ENCODE measurements at places on chromosomes 5 and 9.

- DNase-seq: no peak
These were observed 25.2 kb downstream of the BICD2 start for GRCh38 chr9:92739346-92739970.

DNA sequence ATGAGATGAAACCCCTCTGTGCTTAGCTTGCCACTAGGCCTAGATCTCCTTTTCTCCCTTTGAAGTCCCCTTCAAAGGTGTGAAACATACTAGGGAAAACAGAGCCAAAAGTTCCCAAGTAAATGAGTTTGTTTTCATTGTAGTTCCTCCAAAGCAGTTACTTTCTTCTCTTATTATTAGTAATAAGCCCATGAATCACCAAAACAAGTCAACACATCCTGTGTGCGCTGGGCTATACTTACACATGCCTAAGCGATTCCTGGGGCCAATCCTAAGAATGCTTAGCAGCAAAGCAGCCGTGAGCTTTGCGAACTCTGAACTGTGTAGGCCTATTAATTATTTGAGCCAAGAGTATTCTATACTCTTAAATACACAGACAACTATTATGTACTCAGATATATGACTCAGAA is 7.6 kb downstream of the ENC1 start:
- DNase-seq: no peak

- DNase-seq: no peak
These were observed 129.7 kb downstream of the CDC42SE2 start for GRCh38 chr5:131393498-131393968.

DNA sequence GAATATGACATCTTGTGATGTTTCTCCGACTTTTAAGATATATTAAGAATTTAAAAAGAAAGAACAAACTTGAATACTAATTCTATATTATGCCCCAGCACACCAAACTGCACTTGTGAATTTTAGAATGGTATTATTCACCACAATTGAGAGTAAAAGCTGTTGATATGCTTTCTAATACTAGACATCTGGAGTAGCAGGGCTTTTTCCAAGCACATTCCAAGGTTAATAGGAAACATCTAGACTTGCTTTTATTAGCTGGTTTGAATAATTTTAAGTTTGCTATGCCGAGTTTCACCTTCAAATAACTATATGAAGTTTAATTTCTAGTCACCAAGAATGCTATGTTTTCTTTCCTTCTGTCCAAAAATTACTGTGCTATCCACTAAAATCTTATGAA is 13.5 kb downstream of the NREP start:
- DNase-seq: no peak

- no peak for DNase-seq
These were observed 24.6 kb upstream of the BNIP1 start for GRCh38 chr5:173119719-173120118.

DNA sequence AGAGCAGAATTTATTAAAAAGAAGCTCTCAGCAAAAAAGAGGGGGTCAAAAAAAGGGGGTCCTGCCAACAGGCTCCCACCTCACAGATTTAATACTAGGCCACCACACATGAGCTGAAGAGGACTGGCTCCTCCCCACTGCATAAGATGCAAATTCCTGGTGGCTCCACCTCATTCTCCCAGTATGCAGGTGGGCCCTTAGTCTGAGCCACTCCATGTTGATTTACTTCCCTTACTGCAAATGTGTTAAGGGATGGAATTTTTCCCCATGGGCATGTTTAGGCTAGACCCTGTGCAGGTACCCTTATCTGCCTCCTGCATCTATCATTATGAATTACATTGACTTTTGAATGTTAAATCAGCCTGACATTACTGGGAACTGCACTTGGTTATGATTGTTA is 82.9 kb downstream of the ISOC1 start:
- DNase-seq: no peak

- no peak for DNase-seq
These were observed 11.9 kb upstream of the NXNL2 start for GRCh38 chr9:88523056-88523455.

DNA sequence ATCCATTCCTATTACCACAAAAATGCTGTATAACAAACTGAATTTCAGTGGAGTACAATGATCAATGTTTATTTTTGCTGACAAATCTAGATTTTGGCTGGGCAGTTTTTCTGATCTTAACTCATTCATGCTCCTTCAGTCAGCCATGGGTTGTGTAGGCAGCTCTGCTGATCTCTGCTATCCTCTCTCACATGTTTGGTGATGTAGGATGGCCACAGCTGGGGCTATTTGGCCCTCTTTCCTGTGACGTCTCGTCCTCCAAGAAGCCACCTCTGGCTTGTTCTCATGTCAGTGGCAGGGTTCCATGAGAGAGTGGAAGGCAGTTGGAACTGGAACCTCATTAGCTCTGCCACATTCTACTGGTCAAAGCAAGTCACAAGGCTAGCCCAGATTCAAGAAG is 8.9 kb downstream of the NLN start:
- DNase-seq: no peak

DNA sequence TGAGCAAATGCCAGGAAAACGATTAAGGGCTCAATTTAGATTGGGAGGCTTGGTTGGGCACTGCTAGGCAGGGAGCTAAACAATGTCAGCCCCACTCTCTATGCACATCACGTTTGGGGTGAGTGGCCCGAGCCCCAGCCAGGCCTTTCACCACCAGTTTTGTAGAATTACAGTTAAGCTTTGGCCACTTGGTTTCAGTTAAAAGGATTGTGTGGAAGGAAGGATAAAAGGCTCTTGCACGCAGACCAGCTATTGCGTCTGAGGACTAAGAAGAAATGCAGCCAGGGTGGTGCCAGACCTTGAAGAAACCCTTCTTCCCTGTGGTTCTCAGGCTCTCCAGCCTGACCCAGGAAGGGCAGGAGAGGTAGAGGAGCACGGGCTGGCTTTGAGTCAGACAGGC is 125.3 kb upstream of the SLC44A1 start:
- no peak for DNase-seq

DNA sequence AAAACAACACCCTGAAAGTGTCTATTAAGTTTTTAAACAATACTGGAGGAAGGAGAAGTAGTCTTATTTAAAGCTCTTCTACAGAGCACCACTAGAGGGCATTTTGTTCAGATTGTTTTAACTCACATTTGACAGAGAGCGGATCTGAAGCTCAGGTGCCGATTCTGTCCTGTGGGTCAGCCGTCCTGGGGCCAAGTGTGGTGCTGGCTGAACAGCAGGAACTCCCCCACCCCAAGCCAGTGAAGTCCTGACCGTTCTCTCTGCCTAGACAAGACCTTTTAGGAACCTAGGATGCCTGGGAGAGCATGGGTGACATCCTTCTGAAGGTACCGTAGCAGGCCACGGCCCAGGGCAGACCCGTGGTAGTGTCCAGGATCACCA is 3.9 kb downstream of the EXOC3 start:
- peak; percentile 35 for DNase-seq

- DNase-seq: no peak
These were observed 307.9 kb downstream of the CSNK1G3 start for GRCh38 chr5:123819833-123820232.

DNA sequence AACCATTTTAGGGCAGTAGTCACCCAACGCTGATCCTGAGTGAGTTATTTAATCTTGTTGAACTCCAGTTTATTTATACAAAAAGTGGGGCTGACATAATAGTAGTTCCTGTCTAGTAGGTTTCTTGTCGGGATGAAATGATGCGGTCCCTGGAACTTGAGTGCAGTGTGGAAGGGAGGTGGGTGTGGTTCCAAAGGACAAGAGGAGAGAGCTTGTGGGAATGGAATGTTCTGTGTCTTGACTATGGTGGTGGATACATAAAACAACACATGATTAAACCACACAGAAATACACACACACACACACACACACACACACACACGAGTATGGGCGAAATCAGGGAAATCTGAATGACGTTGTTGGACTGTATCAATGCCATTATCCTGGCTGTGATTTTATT is 66.1 kb upstream of the BARHL1 start:
- no peak for DNase-seq

GRCh38 chr5:39223565-39224156 is 4.3 kb upstream of the FYB1 start:
- DNase-seq: no peak

DNA sequence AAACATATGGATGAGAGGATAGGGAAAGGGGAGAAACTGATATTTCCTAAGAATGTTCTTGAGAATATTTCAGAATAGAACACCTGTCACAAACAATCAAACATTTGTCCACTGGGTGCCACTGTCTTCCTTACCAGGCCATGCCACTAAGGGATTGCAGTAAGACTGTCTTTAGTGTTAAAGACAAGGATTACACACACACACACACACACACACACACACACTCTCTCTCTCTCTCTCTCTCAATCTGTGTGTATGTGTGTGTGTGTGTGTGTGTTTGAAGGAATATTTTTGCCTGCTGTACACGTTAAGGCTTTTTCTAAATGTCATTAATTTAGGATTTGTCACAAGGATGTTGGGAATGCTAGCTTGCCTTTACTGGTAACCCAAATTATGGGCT is 54.4 kb downstream of the CCDC192 start:
- no peak for DNase-seq

- DNase-seq: no peak
These were observed 165.3 kb upstream of the NREP start for GRCh38 chr5:111922344-111922743.

- peak; percentile 24 for DNase-seq
These were observed 29.6 kb downstream of the LHX2 start for GRCh38 chr9:124040935-124041816.

DNA sequence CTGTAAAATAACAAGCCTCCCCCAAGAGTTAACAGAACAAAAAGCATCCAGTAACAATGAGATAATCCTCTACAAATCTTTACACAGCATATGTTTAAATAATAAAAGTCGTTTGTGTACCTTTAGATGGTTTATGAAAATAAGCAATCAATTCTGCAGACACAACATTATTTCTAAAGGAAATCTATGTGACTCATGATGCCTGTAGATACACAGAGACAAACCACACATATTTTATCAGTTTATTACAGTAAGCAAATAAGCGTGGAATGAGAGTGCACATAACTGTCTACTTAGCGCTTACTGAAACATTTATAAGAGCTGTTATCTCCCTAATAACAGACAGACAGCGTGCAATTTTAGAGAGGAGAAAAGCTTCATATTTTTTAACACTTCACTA is 243.6 kb downstream of the AP3B1 start:
- no peak for DNase-seq

- no peak for DNase-seq
These were observed 20.8 kb upstream of the MATR3 start for GRCh38 chr5:139272471-139273321.

- no peak for DNase-seq
These were observed 187.4 kb downstream of the MAN2A1 start for GRCh38 chr5:109876941-109877669.

- no peak for DNase-seq
These were observed 14.8 kb downstream of the REEP5 start for GRCh38 chr5:112907166-112907631.

DNA sequence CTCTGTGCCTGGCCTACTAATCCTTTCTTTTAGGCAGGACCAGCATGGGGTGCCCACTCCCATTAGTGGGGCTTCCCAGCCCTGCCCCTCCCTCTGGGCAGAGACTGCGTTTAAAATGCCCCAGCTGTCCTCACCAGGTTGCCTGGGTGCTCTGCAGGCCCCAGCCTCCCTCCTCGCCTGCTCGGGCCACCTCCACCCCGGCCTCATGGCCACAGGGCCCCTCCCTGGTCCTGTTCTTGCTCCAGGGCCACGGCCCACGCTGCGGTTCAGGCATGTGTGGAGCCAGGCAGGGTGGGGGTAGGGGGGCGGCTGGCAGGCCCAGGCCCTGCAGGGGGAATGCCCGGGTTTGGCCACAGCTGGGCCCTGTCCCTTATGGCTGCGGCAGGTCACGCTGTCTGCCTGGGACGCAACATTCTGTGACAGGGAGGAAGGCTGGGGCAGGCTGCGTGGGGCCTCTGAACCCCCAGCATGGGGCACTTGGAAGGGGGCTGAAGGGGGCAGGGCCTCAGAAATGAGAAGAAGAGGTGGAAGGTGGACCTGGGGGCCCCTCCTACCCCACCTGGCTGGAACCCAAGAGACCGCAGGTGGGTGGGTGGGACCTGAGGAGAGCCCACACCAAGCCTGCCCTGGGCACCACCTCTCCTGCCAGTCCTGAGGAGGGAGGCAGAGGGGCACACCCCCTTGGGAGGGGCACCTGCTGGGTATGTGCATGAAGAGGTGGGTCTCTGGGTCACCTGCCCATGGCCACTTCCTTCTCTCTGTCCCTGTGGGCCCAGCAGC is at the start of gene LCN12:
Gene LCN12 (plus strand): TSS at position 733 of the 780 bp plus-strand sequence. CDS start 55 bp downstream, outside the sequence.
- no peak for DNase-seq

GRCh38 chr5:31866166-31866565 is 227.2 kb downstream of the PDZD2 start:
- DNase-seq: no peak

DNA sequence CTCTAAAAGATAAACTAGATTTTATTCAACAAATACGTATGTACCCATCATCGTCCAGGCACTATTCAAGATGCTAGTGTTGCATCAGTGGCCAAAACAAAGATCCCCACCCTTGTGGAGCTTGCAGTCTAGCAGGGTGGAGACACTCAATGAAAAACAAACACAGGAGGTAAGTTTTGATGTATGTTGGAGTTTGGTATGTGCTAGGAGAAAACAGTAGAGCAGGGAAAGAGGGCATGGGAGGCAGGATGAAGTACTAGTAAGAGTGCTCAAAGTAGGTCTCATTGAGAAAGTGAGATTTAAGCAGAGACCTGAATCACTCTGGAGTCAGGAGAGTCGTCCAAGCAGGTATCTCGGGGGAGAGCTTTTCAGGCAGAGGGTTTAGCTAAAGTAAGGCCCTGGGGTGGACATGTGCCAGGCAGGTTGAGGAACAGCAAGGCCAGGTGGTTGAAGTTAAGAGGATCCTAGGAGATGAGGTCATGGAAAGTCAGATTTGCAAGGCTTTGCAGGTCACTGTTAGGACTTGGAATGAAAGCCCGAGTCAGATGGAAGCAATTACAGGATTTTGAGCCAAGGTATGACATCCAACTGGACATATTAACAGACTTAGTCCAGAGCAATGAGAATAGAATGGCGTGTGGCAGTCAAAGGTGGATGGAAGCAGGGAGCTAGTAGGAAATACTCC is 9.2 kb downstream of the SNX18 start:
- no peak for DNase-seq

- DNase-seq: no peak
These were observed 1.3 kb upstream of the PROP1 start for GRCh38 chr5:177997319-177997670.

Measured in HL-60 (cell line).